ENCODE measurements at places on chromosomes 5 and 9.

DNA sequence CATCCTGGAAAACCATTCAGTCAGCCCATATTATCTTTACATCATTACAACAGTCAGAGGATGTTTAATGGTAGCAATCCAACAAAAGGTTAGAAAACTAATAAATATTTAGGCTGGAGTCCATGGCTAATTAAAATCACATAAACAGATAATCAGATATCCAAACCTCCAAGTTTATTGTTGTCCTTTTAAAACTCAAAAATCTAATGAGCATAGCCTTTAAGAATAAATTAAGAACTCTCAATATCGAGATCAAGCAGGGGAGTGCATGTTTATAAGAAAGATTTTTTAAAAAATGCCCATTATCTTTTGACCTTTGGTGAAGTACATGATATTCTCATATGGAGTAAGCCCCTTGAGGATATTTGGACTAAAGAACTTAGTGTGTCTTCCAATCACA, 842.9 kb upstream of the SEMA6A start:
- DNase-seq: no peak

DNA sequence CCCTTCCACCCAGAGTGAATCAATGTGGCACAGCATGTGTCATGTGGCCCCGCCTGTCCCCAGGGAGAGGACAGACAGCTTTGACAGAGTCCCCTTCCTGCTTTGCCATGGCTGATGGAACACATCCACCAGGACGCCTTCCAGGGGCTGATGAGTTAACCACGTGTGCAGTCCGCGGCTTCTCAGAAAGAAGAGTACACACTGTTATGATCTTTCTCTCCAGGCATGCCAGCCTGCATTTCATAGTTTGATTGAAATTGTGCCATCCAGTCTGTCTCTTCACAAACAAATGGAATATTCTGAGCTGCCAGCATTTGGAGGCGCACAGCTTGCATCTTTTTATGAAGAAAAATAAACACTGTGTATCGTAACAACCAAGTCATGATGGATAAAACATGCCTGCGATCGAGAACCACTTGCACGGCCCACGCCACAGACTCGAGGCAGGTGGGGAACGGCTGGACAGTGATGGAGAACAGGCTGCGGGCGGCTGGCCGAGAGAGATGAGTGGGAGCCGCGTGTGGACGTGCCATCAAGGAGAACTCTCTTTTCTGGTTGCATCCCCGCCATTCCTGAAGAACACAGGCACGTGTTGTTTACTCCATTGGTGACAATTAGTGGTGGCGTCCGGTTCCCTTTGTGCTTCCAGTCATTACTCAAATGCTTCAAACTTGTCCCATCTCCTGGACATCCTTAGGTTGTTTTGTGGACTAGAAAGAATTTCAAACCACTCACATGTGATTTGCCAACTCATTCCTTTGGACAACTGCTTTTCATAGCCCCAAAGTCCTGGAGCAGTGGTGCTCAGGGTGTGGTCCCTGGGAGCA, 220.2 kb downstream of the AGTPBP1 start:
- DNase-seq: no peak

GRCh38 chr5:100444961-100445360, 90.2 kb upstream of the FAM174A start:
- no peak for DNase-seq

- DNase-seq: no peak
Measured at GRCh38 chr9:83030391-83031107, 32.4 kb downstream of the RASEF start.

DNA sequence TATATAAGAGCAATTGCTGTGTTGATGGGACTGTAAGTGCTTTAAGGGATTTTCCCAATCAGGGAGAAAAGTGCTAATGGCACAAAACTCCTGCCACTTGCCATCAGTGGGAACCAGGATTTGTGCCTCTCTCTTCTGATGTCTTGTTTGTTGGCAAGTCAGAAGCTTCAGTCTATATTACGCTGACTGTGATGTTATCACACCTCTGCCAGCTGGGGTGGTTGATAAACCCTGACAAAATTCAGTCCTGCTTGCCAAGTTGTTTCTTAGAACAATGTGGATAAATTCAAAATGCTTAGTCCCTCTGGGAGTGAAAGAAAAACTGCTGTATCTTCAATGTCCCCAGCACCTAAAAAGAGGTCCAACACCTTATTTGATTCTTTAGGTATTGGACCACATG, 161.4 kb upstream of the FBXL7 start:
- no peak for DNase-seq

- peak; percentile 25 for DNase-seq
Measured at GRCh38 chr9:13524245-13524644, 244.8 kb upstream of the MPDZ start.

- no peak for DNase-seq
Measured at GRCh38 chr5:71862087-71862486, 143.0 kb downstream of the CARTPT start.

DNA sequence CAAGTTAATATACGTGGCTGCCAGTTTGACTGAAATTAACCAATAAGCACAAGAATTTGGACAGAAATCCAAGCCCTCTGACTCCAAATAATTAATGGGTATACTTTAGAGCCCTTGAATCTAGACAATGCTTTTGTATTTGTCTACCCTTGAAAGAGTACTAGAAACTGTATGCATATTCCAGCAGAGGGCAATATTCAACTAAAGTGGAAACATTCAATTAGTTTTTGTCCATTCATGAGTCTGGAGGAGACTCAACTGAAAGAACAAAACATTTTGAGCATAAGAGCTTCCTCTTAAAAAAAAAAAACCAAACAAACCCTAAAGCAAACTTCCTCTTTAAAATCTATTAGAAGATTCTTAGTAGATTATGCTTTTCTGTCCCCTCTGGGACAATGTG, 157.8 kb downstream of the ARHGEF28 start:
- no peak for DNase-seq

DNA sequence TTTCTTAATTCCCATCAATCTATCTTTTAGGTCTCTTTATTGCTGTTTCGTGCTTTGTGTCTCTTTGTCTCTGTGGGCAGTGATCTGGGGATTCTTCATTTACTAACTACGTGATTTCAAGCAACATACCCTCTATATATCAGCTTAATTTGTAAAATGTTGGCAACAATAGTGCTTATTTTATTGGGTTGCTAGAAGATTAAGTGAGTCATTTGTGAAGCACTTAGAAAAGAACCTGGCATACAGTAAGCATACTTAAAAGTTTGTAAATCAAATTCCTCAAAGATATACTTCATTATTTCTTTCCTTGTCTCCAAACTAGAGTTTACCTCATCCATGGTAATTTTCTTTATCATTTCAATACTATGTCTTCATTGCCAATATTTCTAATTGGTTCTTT, 669.7 kb downstream of the MAT2B start:
- DNase-seq: no peak

- DNase-seq: no peak
Measured at GRCh38 chr5:144072518-144072927, 97.9 kb downstream of the YIPF5 start.

GRCh38 chr9:107594908-107595530, 105.5 kb upstream of the KLF4 start:
- DNase-seq: no peak

- DNase-seq: no peak
Measured at GRCh38 chr5:131222731-131223130, 41.1 kb upstream of the CDC42SE2 start.

GRCh38 chr9:85156652-85157051, 487.1 kb downstream of the NTRK2 start:
- no peak for DNase-seq

- no peak for DNase-seq
Measured at GRCh38 chr5:179345433-179346321, at the start of gene ADAMTS2. ADAMTS2 (minus strand) TSS chr5:179345461; CDS start chr5:179345328, 133 bp downstream.

GRCh38 chr9:928363-929042, 48.0 kb upstream of the DMRT3 start:
- peak; percentile 25 for DNase-seq

DNA sequence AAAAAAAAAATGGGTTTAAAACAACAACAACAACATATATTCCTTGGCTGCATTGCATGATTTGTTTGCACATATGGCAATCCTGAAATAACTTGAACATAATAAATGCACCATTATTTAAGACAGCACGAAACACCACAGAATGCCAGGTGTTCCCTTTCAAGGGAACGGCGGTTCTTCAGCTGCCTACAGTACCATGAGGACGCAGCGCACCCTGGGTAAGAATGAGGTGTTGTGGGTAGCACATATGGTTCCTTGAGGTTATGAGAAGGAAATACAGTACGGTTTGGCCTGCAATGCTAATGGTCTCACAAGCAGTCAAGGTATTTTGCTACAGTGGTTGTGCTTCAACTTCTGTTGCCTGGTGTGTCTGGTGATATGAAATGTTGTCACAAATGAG, 174.8 kb downstream of the SLC12A2 start:
- DNase-seq: no peak

DNA sequence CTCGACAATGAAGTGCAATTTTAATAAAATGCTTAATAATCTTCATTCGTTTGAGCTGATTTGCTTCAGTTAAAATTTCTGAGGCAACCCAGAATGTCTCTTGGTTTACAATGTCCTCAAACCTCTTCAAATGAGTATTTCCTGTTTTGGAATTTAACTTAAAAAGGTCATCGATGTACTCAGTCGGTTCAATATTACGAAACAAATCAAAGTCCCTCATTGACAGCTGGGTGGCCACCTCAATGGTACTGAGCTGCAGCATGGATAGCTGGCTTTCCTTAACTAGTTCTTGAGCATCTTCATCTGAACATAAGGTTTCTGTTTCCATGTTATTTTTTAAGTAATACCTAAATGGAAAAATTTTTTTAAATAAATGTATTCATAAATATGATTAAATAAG, 173.3 kb downstream of the RAPGEF6 start:
- no peak for DNase-seq

GRCh38 chr5:45252978-45253377, 443.2 kb downstream of the HCN1 start:
- no peak for DNase-seq

DNA sequence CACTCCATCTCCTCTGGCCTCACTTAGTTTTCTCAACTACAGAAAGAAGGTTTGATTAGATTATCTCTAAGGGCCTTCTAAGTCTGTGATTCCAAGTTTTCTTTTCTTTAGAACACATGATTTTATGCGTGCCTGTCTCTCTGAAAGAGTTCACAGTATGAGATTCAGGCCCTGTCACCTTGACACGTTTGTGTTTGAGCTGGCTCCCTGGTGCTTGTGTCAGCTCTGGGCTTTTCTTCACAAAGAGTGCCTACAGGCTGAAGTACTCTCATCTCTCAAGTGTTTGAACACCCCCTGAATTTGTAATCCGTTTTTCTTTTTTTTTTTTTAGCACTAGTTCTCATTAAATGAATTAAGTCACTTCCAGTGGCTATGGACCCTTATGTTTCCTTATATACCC, 306.9 kb upstream of the C9orf72 start:
- no peak for DNase-seq

GRCh38 chr5:77133061-77133758, 46.1 kb upstream of the ZBED3 start:
- no peak for DNase-seq

GRCh38 chr9:15543047-15543813, 9.6 kb upstream of the CCDC171 start:
- no peak for DNase-seq

GRCh38 chr5:142846406-142846805, 76.2 kb downstream of the ARHGAP26 start:
- DNase-seq: no peak

DNA sequence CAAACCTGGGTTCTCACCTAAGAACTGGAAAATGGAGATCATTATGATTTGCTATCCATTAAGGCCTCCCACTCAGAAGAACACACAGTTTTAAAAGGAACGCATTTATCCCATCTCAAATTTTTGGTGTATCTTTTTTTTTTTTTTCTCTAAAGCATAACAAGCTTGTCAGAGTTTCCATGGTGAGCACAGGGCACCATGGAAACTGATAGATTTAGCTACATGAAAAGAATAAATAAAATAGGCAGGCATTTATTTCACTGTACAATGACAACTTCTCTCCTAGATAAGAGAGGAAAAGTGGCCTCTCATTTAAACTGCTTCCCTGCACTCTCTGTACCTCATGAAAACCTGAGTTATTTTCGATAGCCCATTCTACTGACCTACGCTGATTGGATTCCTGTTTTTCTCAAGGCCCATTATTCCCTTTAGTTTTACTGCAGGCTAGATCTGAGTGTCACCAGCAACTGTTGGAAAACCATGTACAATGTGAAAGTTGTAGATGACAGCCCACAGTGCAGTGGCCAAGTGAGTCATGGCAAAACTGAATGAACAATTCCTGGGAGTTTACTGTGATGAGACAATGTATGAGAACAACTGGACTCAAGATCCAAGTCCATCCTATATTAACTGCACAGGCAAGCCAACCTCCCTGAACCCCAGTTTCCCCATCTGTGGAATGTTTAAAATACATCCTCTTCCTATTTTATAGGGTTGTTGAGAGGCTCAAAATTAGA, 4.3 kb upstream of the GDA start:
- peak; percentile 32 for DNase-seq

DNA sequence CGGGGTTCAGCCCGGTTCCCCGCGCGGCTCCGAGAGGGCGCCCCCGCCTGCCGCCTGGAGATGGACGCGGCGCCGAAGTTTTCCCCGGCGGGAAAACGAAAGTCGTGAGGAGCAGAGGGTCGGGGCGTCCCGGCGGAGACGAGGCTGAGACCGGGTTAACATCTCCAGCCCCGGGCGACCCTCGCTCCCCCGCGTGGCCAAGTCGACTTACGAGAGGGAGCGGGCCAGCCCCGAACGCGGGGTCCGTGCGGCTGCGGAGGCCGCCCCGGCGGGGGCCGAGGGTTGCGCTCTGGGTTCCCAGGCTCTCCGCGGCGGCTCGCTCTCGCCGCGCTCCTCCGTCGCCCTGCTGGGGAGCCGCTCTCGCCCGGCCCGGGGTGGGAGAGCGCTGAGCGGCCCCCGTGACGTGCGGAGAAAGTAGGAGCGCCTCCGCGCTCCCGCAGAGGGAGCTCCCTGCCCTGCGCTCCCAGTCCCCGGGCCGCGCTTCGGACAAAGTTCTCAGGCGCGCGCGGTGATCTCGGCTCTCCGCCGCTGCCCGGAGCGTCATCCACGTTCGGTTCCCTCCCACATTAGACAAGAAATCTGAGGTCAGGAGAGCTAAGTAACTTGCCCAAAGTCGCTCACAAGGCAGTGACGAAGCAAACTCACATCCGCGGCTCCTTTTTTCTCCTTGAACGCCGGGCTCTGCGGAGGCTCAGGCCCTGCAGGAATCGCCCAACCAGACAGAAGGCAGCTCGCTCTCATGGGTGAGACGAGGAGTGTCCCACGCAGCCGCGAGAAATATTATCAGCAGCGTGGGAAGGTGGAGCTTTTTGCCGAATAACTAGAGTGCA, 1.2 kb upstream of the GCNT4 start:
- DNase-seq: peak; percentile 71

DNA sequence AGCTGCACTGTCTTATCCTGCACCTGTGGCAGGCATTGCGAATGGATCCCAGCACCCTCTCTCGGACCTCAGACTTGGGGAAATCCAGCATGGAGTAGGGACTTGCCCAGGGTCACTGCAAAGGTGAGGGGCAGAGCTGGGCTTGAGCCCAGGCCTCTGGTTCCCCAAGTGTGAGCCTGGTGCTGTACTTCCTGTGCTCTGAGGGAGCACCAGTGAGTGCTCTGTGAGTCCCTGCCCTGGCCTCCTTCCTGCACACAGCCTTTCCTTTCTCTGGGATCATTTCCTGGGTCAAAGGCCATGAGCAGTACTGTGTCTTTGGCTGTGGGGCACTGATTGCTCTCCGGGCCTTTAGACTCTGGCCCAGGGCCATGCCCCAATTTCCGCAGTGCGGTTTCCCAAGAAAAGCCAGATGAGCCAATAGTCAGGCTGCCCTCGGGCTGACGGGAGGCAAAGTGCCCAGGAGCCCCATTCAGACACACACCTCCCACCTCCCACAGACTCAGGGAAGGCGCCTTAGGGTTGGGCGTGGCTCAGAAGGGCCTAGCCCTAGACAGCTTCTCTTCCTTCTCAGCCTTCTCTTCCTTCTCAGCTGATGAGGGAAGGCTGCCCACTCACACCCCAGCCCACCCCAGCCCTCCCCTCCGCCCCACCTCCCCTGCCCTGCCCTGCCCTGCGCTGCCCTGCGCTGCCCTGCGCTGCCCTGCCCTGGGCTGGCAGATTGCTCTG, 23.3 kb upstream of the TRIM14 start:
- DNase-seq: peak; percentile 69

Data from trophoblast cell (in vitro differentiated cells and primary cell).